ENCODE measurements at places on chromosomes 5 and 9.

GRCh38 chr5:2466966-2467365 is 284.5 kb downstream of the IRX2 start:
- DNase-seq: no peak

GRCh38 chr5:81665795-81666194 is 85.1 kb downstream of the SSBP2 start:
- DNase-seq: no peak

DNA sequence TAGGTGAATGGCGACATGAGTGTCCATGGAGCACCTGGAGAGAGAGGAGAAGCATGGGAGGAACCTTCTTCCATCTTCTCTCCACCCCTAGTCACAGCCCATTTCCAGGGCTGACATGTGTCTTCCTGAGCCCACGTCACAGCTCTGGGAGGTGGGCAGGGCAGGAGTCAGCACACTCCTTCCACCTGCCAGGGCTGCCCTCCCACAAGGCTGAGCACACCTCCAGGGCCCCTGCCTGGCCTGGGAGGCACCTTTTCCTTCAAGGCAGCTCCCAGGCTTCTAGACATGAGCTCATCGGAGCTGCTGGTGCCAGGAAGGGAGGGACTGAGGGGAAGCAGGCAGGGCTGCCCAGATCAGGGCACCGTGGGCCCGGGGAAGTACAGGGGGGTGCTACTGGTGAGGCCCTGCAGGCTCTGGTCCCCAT is 13.6 kb upstream of the SYNPO start:
- DNase-seq: no peak

GRCh38 chr9:87180361-87180760 is 233.1 kb upstream of the GAS1 start:
- no peak for DNase-seq

- DNase-seq: no peak
These were observed 23.9 kb upstream of the PPP2CA start for GRCh38 chr5:134249469-134250379.

DNA sequence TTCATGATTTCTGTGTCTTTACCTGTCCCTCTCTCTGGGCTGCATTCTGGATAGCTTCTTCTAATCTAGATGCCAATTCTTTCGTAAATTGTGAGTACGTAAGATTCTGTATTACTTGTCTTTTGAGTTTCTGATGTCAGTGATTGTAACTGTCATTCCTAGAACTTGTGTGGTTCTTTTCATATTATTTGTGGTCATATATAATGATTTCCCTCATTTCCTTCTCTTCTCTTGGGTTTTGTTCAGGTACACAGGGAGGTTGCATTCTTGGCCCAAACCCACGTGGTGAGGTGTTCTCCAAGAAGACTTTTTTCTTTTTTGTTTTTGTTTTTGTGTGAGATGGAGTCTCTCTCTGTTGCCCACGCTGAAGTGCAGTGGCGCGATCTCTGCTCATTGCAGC is 13.8 kb downstream of the UGCG start:
- DNase-seq: no peak
